ENCODE measurements at places on chromosomes 7 and 10.

DNA sequence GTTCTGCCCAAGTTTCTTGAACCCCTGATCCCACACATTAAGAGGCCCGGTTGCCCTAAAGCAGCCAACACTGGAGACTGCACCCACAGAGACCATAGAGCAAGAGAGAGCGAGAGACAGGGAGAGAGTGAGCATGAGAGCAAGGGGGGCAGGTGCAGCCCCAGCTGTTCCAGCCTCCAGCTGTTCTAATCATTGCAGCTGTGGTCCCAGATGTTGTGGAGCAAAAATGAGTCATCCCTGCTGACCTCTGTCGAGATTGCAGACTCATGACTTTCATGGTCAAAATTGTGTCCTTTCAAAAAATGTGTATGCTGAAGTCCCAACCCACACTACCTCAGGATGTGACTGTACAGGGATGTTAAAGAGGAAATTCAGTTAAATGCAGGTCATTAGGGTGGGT is 143.9 kb upstream of the FRMD4A start:
- DNase-seq = no peak

DNA sequence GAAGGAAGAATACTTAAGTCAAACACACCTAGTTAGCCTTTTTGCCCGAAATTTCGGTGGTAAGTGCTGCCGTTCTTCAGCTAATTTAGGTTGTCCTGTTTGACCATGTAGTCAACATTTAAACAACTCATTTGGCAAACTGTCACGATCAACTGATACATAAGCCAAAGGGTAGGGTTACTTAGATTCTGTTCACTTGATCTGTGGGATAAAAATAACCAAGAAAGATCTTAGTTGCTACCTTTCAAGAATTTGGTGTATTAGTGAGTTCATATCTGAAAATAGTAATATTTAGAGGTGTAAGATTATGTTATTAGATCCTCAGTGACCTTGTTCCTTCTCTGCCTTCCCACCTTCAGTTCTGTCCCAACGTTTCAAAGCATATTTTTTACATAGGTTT is 2.0 kb downstream of the TNKS2 start:
- DNase-seq = no peak

GRCh38 chr10:133466683-133467275 is 13.0 kb downstream of the SCART1 start:
- peak; percentile 60 for DNase-seq

GRCh38 chr10:27743877-27744801 is 1.5 kb downstream of the MKX start:
- no peak for DNase-seq

- DNase-seq = no peak
Measured at GRCh38 chr10:36066850-36067249, 424.8 kb upstream of the FZD8 start.

- DNase-seq = no peak
Measured at GRCh38 chr7:55046582-55047342, 27.9 kb downstream of the EGFR start.

- no peak for DNase-seq
Measured at GRCh38 chr10:12252882-12253546, 57.0 kb downstream of the CDC123 start.

DNA sequence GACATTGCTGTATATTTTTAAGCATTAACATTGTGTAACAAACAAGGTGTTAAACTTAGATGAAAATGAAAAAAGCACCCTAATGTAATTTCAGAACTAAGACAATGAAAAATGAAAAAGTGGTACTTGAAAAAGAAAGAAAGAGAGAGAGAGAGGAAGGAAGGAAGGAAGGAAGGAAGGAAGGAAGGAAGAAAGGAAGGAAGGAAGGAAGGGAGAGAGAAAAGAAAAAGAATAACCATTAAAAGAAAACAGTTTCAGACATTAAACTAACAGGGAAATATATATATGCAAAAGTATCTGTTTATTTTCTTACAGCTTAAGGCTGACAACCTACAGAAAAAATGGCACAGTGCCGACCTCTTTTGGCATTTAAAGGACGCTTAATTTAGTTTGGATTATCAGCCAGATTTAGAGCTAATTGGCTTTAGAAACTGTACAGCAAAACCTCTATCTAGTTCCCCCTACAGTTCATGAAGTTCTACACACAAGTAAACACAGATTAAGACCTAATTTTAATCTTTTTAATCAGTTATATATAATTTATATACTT is 13.8 kb downstream of the MTERF1 start:
- no peak for DNase-seq

DNA sequence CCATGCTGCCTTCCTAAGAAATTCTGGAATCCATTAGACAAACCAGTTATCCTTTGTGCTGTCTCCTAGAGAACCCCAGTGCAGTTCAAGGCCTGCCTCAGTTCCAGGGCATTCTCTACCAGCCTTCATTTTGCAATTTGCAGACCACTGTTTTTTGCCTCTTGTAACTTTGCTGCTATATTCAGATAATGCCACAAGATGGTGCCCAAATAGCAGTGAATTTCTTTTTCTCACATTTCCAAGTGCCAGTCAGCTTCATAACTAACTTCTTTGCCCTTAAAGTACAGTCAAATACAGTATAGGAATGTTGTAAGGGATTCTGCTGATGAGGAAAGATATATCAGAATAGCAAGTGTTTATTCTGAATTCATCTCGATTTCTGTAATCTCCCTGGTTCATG is 25.2 kb downstream of the LOXL4 start:
- DNase-seq = no peak

DNA sequence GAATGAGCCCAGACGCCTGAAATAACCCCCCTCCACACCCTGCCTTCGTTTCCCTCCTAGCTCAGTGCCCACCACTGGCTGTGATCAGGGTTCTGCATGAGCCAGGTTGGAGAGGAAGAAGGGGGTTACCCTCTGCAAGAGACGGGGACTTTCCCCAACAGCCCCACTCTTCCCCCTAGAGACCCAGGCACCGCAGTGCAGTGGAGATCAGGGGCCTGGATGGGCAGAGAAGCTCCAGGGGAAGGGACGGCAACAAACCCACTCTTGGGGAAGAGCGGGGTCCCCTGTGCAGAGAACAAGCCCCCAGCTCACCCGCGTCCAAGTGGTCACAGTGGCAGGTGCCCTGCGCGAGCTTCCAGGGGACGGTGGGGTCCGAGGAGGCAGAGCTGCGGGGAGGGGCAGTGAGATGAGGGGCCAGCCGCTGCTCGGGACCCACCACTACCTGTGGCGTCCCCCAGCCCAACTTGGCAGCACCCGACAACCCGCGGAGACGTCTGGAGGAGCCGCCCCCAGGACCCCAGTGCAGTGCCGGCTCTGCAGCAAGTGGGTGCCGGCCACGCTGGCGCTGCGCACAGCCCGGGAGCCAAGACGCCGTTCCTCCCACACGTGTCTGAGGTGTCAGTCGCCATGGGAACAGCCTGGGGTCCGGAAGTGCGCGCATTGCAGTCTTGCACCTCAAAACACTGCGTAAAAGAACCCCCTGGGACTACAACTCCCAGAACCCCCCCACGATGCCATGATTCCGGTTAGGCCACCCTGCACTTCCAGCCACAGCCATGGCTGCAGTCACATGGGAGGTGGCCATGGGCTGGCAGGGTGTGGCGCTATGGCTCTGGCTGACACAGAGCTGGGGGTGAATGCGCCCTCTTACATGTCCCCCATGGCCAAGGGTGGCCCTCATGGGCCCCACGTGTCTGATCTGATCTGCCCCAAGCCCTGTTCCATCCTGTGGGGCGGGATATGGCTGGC is 45.8 kb upstream of the WIPI2 start:
- no peak for DNase-seq

- peak; percentile 70 for DNase-seq
Measured at GRCh38 chr7:4042402-4043045, 639.6 kb upstream of the FOXK1 start.

GRCh38 chr7:131300078-131300477 is 27.6 kb upstream of the MKLN1 start:
- DNase-seq = no peak

- DNase-seq = no peak
Measured at GRCh38 chr7:157526005-157526912, 189.5 kb downstream of the DNAJB6 start.

GRCh38 chr7:143258831-143259230 is 4.4 kb upstream of the GSTK1 start:
- DNase-seq = no peak

GRCh38 chr7:120996333-120996987 is 7.9 kb downstream of the CPED1 start:
- DNase-seq = no peak

DNA sequence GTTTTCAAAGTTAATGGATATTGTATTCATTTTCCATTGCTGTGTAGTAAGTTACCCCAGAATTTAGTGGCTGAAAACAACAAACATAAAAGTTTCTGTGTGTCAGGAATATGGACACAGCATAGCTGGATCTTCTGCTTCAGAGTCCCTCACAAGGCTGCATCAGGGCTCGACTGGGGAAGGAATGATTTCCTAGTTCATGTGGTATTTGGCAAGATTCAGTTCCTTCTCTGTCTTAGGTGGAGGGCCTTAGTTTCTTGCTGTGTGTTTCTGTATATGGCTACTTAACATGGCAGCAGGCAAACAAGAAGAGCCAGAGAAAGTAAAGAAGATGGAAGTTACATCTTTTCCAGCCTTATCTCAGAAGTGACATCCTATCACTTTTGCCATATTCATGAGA is 51.1 kb downstream of the TPST1 start:
- DNase-seq = no peak

GRCh38 chr7:85774986-85775385 is 588.1 kb upstream of the SEMA3D start:
- no peak for DNase-seq

GRCh38 chr7:5445981-5446594 is 22.5 kb upstream of the TNRC18 start:
- DNase-seq = no peak

DNA sequence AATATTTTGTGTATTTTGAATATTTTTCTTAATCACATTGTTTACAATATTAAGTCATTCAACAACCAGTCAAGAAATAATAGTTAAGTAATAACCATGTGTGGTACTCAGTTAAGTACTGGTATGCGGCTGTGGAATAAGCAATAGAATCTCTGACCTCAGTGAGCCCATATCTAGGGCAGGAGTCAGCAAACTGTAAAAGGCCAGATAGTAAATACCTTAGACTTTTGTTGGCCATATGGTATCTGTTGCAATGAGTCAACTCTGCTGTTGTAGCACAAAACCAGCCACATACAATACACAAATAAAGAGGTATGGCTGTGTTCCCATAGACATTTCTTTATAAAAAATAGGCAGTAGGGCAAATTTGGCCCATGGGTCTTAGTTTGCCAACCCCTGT is 311.6 kb upstream of the SEMA3A start:
- DNase-seq = no peak

GRCh38 chr10:64873088-64873487 is 1351.9 kb downstream of the REEP3 start:
- no peak for DNase-seq

- no peak for DNase-seq
Measured at GRCh38 chr7:123581162-123581459, 20.5 kb upstream of the ASB15 start.

GRCh38 chr10:111109501-111110242 is 32.8 kb downstream of the ADRA2A start:
- no peak for DNase-seq

DNA sequence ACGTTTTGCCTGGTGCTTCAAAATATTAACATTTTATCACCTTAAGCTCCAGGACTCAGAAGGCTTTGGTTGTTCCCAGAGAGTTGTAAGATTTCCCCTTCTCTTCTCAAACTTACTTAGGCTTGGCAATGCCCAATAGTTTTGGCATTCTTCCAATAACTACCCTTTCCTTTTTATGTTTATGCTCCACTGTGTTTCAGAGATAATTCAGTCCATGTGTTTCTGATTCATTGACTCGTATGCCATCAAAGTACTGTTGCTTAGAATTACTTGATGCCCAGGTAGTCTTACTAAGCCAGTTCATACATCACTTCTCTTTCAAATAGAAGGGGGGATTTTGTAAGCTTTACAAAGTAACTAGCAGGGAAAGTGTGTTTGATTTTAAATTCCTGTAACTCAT is 66.6 kb downstream of the AGMO start:
- no peak for DNase-seq

- DNase-seq = no peak
Measured at GRCh38 chr7:87038993-87039690, 20.3 kb downstream of the ELAPOR2 start.

GRCh38 chr7:96238976-96239766 is 82.7 kb downstream of the SLC25A13 start:
- no peak for DNase-seq

GRCh38 chr10:95241533-95241932 is 47.5 kb downstream of the ACSM6 start:
- DNase-seq = no peak

- no peak for DNase-seq
Measured at GRCh38 chr7:12423355-12423996, 19.8 kb upstream of the VWDE start.

DNA sequence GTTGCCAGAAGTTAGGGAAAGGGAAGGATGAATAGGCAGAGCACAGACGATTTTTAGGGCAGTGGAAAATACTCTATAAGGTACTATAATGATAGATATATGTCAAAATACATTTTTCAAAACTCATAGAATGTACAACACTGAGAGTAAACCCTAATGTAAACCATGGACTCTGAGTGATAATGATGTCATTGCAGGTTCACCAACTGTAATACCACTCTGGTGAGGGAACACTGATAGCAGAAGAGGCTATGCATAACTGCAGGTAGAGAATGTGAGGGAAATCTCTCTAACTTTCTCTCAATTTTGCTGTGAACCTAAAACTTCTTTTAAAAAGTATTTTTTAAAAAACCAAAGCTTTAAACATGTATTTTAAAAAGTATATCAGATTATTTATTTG is 22.1 kb downstream of the POT1 start:
- DNase-seq = no peak

- DNase-seq = no peak
Measured at GRCh38 chr10:132461103-132461682, 64.2 kb downstream of the PWWP2B start.

GRCh38 chr10:31926160-31926559 is 2.5 kb downstream of the ARHGAP12 start:
- no peak for DNase-seq

- DNase-seq = no peak
Measured at GRCh38 chr10:30392564-30392990, 41.4 kb upstream of the MAP3K8 start.

- DNase-seq = no peak
Measured at GRCh38 chr7:123067814-123068213, 72.3 kb upstream of the TAS2R16 start.
